ENCODE measurements at places on chromosomes 5 and 9. TPM values are rescaled to one million over a fixed set of nuclear protein-coding genes. Genes with fewer than 3 reads are reported as not detected.
A peak's percentile ranks its signal among the peaks of the same experiment; 100 is the strongest.

- no peak for DNase-seq
Observed at GRCh38 chr5:66178799-66179198, 34.7 kb downstream of the SREK1 start.

GRCh38 chr5:76836585-76836984, 13.2 kb upstream of the S100Z start:
- DNase-seq = no peak

- DNase-seq = no peak
Observed at GRCh38 chr5:113311301-113311700, 123.5 kb downstream of the TSSK1B start.

GRCh38 chr9:113661074-113661473, 197.5 kb downstream of the RGS3 start:
- no peak for DNase-seq

DNA sequence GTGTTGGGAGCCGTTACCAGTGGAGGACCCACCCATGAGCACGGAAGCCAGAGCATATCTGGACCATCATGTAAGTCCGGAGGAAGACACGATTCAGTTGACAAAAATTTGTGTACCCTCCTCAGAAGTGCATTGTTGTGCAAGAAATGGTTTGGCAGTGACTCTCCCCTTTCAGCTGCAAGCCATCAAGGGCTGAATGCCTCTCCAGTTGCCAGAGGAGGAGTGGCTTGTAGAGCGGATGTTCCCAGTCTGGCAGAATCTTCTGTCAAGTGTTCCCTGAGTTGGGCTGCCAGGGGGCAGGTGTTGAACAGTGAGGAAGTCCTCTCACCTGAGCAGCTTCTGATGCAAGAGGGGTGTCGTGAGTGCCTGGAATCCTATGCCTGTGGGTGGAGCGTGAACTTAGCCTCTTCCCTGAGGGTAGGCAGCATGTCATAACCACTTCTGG, 27.6 kb upstream of the CDKN2AIPNL start:
- DNase-seq = peak; percentile 88

- DNase-seq = peak; percentile 53
Observed at GRCh38 chr9:113520109-113520642, 56.6 kb downstream of the RGS3 start.

GRCh38 chr5:141883892-141884318, 5.7 kb upstream of the PCDH1 start:
- DNase-seq = no peak

DNA sequence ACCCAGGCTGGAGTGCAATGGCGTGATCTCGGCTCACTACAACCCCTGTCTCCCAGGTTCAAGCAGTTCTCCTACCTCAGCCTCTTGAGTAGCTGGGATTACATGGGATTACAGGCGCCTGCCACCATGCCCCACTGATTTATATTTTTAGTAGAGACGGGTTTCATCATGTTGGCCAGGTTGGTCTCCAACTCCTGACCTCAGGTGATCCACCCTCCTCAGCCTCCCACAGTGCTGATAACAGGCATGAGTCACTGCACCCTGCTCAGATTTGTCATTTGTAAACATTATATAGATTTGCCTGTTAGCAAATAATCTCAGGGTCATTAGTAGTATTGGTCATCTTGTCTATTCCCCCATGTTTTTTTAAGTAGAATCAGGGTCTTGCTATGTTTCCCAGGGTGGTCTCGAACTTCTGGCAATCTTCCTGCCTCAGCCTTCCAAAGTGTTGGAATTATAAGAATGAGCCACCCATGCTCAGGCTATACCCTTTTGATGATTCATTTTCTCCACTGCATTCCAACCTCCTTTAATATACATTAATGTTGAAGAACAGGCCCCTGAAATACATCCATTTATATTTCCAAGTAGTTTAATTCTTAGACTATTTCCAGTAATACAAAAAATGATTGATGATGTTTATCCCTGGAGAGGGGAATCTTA, 17.3 kb downstream of the CENPH start:
- DNase-seq = no peak

DNA sequence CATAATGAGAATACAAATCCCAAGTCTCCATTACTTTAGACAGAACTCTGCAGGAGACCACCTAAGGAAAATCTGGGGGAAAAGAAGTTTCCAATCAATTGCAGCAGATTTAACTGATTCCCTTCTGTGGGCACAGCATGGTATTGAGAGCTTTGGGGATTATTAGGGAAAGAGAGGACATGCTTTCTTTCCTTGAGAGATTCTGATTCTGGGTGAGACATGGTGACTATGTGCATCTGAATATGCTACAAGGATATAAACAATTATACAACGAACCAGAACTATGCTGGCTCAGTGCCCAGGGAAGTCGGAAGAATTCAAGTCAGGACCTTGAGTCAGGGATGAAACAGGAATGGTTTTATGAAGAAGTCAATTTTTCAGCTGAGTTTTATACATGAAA, 183.7 kb downstream of the PDE4D start:
- DNase-seq = peak; percentile 37

GRCh38 chr5:149113669-149114068, 27.6 kb upstream of the ABLIM3 start:
- no peak for DNase-seq

DNA sequence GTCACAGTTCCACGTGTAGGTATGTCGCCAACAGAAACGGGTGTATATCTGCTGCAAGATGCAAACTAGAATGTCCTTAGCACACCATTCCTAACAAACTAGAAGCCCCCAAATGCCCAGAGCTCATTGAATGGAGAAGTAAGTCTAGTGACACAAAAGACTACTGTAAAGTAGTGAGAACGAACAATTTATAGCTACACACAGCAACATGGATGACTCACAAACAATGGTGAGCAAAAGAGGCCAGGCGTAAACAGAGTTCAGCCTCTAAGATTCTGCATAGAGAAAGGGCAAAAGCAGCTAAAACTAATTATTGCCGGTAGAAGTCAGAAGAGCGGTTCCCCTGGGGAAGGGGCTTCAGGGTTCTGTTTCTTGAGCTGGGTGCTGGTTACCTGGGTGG, 74.7 kb downstream of the AMBP start:
- DNase-seq = peak; percentile 5

DNA sequence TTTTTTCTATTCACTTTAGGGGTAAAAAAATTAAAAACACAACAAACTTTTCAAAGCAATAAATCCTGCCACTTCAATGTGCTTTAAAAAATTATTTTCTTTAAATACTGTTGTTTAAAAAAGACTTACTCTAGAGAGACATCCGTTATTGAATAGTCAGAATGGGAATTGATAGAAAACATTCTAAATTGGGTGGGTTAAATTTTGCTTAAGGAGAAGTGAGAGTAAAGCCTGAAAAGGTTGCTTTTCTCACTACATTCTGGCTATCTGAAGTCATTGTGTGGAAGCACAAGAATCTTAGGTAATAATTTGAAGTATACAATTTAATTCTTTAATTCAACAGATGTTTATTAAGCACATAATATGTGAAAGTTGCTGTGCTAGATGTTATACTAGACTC, 509.3 kb downstream of the NR2F1-AS1 start:
- no peak for DNase-seq

DNA sequence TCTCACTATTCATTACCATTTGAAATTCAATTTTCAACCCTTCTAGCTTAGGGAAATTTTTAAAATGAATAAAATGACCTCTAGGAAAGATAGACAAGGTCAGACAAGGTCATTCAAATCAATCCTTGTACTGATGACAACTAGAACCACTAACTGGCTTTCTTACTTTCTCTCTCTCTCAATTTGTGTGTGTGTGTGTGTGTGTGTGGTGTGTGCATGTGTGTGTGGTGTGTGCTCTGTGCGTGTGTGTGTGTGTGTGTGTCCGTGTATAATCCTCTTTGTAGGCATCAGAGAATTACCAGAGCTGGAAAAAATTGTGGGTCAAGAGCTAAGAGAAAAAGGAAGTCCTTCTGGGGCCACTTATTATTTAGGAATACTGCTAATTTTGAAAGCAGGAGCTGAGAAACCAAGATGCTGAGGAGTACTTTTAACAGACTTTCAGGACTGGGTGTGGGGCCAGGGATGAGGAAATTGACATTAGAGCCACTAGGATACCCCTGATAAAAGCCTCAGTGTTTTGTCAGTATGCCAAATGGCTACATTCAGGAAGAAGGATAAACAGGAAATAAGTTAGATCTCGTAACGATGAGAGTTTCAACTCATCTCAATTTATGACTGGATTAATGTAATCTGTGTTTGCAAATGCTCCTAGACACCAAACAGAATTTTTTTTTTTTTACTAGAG, 723.3 kb downstream of the CETN3 start:
- DNase-seq = no peak

DNA sequence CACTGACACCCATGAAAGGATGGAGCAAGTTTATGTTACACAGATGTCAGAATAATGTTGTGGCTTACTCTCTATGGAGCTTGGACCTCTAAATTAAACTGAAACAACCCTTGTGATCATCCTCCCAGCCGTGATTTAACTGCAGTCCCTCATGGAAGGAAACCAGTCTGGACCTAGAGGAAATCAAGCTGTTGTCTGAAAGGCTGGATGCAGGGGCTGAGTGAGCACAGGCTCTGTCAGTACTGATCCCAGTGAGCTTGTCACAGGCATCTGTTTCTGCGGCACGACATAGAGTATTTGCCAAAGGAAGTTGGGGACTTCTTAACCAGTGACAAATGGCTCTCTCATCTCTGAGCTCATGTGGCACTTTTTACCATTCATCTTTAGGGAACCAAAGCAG, 282.9 kb upstream of the MAP3K1 start:
- DNase-seq = no peak

DNA sequence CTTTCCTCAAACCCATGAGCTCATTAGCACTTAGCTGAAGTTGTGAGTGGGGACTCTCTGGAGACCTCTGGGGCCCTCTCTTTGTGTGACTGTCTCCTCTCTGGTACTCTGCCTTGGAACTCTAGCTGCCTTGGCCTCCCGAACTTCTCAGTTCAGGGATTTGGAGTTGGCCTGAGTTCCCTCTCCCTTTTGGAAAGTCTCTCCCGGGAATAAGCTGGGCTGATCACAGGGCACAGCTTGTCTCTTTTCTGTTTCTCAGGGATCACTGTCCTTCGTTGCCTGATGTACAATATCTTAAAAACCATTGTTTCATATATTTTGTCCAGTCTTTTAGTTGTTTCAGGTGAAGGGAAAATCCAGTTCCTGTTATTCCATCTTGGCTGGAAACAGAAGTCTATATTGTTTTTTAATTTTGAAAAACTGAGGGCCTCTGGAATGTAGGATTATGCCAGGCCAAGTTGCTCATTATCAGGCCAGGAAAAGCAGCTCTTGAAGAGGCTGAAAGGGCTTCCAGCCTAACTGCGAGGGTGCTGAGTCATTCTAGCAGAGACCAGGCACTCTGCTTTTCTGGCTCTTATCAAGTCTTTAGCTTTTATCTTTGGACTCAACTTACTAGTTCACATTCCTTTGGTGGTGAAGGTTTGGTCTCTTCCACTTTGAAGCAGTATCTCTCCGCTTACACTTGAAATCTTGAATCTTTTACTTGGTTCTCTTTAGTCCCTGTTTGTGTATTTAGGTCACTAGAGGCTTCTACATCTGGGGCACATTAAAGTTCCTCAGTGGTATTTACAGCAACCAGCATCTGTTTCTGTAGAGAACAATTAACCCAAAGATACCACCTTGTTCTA, 8.4 kb upstream of the RGS3 start:
- DNase-seq = no peak

DNA sequence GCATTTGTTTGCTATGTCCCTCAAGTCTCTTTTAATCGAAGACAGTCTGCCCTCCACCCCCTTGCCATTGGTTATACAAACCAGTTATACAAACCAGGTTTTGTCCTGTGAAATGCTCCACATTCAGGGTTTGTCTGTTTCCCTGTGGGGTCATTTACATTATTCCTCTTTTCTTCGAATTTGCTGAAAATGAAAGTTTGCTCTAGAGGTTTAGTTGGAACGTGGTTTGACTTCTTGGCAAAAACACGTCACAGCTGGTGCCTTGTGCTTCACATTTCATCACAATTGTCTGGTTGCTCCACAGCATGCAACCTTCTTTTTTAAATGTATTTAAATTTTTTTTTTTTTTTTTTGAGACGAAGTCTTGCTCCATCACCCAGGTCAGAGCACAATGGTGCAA, 4.2 kb upstream of the HAVCR2 start:
- no peak for DNase-seq

- DNase-seq = no peak
Observed at GRCh38 chr9:72529531-72529930, 8.1 kb downstream of the TMC1 start.

DNA sequence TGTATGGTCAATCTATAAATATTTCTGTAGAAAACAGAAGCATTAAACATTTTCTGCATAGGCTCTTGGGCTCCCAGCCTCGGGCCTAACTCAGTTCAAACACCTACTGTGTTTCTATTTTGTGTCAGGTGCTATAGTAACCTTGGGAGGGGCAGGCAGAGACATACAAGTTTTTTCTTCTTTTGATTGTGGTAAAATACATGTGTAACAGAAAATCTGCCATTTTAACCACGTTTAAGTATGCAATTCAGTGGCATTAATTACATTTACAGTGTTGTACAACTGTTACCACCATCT, 40.8 kb upstream of the FOXE1 start:
- no peak for DNase-seq

DNA sequence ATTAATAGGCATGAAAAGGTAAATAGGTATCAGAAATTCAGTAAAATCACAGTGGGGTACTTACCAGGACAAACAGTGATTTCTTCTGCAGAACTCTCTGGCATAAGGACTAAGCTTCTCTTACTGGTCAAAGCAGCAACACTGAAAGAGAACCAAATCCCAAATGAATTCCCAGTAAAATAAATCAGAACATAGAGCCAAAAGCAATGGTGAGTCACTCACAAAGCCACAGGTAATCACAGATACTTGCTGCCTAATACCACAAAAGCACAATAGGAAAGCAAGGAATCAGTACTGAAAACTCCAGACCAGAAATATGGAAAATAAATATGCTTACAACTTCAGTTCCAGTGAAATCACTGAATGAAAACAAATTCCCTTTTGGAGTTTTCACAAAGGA, 50.7 kb downstream of the UIMC1 start:
- DNase-seq = no peak

DNA sequence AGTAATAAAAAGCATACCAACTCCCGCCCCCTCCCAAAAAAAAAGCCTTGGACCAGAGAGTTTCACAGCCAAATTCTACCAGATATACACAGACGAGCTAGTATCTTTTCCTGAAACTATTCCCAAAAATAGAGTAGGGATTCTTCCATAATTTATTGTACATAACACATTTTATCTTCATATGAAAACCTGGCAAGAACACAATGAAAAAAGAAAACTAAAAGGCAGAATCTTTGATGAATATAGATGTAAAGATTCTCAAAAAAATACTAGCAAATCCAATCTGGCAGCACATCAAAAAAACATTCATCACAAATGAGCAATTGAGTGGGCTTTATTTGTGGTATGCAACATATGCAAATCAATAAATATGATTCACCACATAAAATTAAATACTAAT, 798.8 kb downstream of the CDH18 start:
- DNase-seq = no peak

Gene PCDHB16
- total RNA-seq = 1.2 TPM

Gene TNC
- total RNA-seq = 43.8 TPM

Gene RMRP
- 30,979 TPM for total RNA-seq

Gene PCDHB15
- 0.49 TPM for total RNA-seq

Gene TMEM174
- not detected for total RNA-seq

Gene PHF24
- 0.22 TPM for total RNA-seq

Gene CETN3
- total RNA-seq = 16.5 TPM

Gene PRDM9
- not detected for total RNA-seq

Gene SLC6A3
- total RNA-seq = not detected

Gene HTR4
- total RNA-seq = 19.0 TPM

Gene GDF9
- total RNA-seq = 0.09 TPM

Gene CD274
- 3.2 TPM for total RNA-seq

Gene KIF3A
- total RNA-seq = 6.1 TPM
